ENCODE measurements at places on chromosomes 1 and 21.

GRCh38 chr1:57158604-57158998 is 192.8 kb upstream of the C8B start:
- peaks cover 10% of the 10 kb centered on the region for H3K27me3 ChIP-seq
- no peak for DNase-seq
- H3K27ac ChIP-seq, result no peak overlapping the region

DNA sequence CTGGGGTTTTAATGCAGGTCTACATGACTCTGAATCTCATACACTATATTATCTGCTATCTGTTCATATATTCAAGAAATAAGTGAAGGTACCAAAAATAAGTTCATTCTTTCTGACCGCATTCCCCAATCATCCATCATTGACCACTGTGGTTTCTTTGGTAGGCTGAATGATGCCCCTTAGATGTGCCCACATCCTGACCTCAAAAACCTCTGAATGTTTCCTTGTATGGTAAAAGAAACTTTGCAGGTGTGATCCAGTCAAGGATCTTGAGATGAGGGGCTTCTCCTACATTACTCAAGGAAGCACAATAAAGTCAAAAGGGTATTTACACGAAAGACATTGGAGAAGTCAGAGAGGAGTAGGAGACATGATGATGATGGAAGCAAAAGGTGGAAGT is 60.6 kb upstream of the LRRC8B start:
- H3K36me3 ChIP-seq, result no peaks in the 10 kb centered on the region
- H3K4me1 ChIP-seq, result no peaks in the 10 kb centered on the region
- no peaks in the 10 kb centered on the region for H3K27me3 ChIP-seq
- no peak overlapping the region for H3K4me3 ChIP-seq
- no peak overlapping the region for H3K27ac ChIP-seq

DNA sequence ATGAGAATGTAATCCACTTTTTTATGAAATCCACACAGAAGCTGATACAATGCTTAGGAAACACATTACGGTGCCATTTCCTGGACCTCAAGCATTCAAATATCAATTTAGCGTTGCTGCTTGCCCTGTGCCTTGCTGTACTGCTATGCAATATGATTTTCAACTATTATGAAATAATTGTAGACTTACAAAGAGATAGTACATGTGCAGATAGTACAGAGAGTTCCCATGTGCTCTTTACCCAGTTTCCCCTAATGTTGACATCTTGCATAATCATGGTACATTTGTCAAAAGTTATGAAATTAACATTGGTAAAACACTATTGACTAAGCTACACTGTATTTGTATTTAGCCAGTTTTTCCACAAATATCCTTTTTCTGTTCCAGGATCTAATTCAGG is 37.7 kb upstream of the PTBP2 start:
- H3K4me1 ChIP-seq, result no peaks in the 10 kb centered on the region
- peak overlapping the region; percentile 48 for H3K27ac ChIP-seq
- no peaks in the 10 kb centered on the region for H3K27me3 ChIP-seq
- H3K4me3 ChIP-seq, result no peak overlapping the region

- H3K4me1 ChIP-seq, result no peaks in the 10 kb centered on the region
- H3K4me3 ChIP-seq, result no peak overlapping the region
- no peak overlapping the region for H3K27ac ChIP-seq
- H3K36me3 ChIP-seq, result no peaks in the 10 kb centered on the region
- no peak for DNase-seq
- no peaks in the 10 kb centered on the region for H3K27me3 ChIP-seq
Measured at GRCh38 chr1:224237119-224237881, 54.3 kb downstream of the DEGS1 start.

- H3K27me3 ChIP-seq, result no peaks in the 10 kb centered on the region
- H3K4me3 ChIP-seq, result peak overlapping the region; percentile 51
- H3K4me1 ChIP-seq, result peaks cover 5% of the 10 kb centered on the region
- H3K36me3 ChIP-seq, result no peaks in the 10 kb centered on the region
Measured at GRCh38 chr1:181190364-181191035, 102.0 kb downstream of the IER5 start.

- DNase-seq, result no peak
- no peak overlapping the region for H3K27ac ChIP-seq
- H3K4me3 ChIP-seq, result no peak overlapping the region
- H3K27me3 ChIP-seq, result no peaks in the 10 kb centered on the region
Measured at GRCh38 chr1:56864430-56864829, 9.8 kb downstream of the C8A start.

GRCh38 chr1:31576201-31576669 is at the start of gene TINAGL1:
Gene TINAGL1, plus strand, starts transcription at chr1:31576515. Its CDS starts 634 bp downstream, at chr1:31577149.
- peak within 1 kb of the TSS; percentile 90 for H3K27ac ChIP-seq
- H3K36me3 ChIP-seq, result no peaks in the 10 kb centered on the region
- peaks cover 33% of the 10 kb centered on the region for H3K4me1 ChIP-seq
- DNase-seq, result no peak
- peak within 1 kb of the TSS; percentile 40 for H3K4me3 ChIP-seq

- H3K4me1 ChIP-seq, result peaks cover 39% of the 10 kb centered on the region
- peak overlapping the region; percentile 7 for H3K27ac ChIP-seq
- H3K36me3 ChIP-seq, result peaks cover 50% of the 10 kb centered on the region
- no peak for DNase-seq
- H3K27me3 ChIP-seq, result no peaks in the 10 kb centered on the region
Measured at GRCh38 chr1:11985851-11986250, 5.6 kb downstream of the MFN2 start.

DNA sequence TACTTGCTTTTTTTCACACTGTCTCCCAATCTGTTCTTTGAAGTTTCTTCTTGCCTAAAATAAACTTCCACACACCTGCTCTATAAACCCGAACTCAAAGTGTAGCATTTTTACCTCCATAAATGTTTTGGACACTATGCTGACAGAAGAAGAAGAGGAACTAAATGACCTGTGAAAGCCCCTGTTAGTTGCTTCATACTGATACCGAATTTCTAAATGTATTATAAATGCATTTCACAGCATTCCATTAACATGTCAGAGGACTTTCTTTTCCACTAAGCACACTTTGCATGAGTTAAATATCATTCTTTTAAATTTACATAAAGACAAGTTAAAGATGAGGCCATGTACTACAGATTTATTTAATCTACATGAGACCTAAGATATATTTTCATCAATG is 281.0 kb downstream of the SMYD3 start:
- no peak overlapping the region for H3K4me3 ChIP-seq
- H3K36me3 ChIP-seq, result no peaks in the 10 kb centered on the region
- DNase-seq, result no peak
- H3K27ac ChIP-seq, result no peak overlapping the region
- no peaks in the 10 kb centered on the region for H3K27me3 ChIP-seq
- H3K4me1 ChIP-seq, result no peaks in the 10 kb centered on the region

- no peak overlapping the region for H3K4me3 ChIP-seq
- no peaks in the 10 kb centered on the region for H3K36me3 ChIP-seq
- H3K27me3 ChIP-seq, result no peaks in the 10 kb centered on the region
- no peak for DNase-seq
Measured at GRCh38 chr1:69710484-69711189, 142.9 kb downstream of the LRRC7 start.

GRCh38 chr1:27117733-27118439 is 37.0 kb downstream of the SLC9A1 start:
- no peak overlapping the region for H3K4me3 ChIP-seq
- H3K27me3 ChIP-seq, result no peaks in the 10 kb centered on the region
- H3K36me3 ChIP-seq, result peaks cover 4% of the 10 kb centered on the region

DNA sequence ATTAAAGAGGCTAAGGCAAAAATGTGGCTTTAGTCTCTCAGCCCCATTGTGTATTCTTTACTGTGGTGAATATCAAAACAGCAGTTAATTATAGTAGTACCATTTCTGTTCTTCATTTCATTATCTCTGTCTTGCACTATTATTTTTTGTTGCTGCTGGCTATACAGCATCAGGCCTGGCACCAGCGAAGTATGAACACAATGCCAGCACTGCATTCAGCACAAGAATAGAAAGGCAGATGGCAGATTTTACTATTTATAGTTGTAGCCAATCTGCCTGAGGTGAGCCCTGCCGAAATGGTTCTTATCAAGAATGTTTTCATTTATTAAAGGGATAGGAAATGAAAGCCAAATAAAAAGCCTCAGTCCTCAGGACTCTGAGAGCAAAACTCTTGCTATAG is 72.1 kb downstream of the GPR52 start:
- no peaks in the 10 kb centered on the region for H3K36me3 ChIP-seq
- H3K4me1 ChIP-seq, result no peaks in the 10 kb centered on the region
- H3K27me3 ChIP-seq, result no peaks in the 10 kb centered on the region
- DNase-seq, result no peak

DNA sequence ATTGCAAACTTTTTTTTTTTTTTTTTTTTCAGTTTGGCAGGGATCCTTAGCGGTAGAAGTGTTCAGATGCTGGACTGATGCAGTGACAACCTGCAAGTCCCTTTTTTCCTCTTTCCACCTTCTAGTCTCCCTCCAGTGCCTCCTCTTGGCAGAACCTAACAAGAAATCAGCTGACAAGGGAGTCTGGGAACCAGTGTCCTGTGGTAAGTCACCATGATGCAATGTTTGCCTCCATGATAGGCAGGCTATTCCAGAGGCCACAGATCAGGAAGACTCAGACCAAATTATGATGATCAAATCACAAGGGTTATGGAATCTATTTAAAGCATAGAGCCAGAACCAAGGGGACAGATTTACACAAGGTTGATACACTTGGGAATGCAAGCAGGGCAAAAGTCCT is 3.0 kb upstream of the CD34 start:
- no peak for DNase-seq
- no peak overlapping the region for H3K4me3 ChIP-seq
- H3K27me3 ChIP-seq, result peaks cover 49% of the 10 kb centered on the region

DNA sequence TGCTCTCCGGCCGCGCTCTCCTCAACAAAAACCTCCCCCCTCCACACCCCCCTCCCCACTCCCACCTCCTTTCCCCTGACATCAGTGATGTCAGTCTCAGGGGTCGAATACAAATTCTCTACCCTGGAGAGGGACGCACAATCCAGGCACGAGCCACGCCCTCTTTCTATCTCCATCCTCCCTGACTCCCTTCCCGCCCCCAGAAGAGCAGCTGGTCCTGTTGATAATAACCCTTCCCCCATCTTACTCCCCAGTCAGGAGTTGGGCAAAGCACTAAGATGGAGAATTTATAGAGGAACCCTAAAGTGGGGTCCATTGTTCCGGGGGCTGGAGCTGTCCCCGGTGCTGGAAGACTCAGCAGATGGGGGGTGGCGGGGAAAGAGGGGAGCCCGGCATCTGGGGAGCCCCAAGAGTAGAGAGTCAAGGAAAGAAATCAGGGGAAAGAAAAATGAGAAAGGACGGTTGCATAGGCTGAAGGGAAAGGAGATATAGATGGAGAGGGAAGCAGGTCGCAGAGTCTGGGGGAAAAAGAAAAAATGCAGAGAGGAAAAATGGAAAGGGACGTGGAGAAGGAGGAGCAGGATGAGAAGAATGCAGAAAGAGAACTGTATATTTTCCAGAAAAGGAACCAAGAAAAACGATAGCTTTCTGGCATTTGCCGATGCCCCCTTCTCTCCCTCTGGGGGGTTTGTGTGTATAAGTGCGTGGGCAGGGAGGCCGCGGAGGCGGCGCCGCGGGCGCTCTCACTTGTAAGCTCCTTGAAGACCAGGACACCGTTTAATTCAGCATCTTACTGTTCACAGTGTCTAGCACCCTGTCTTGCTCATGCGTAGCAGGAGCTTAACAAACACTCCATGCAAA is at the start of gene CELF3:
CELF3 (minus strand) TSS at position 33 of the 861 bp plus-strand sequence. CDS start 783 bp downstream, outside the sequence.
- H3K36me3 ChIP-seq, result no peaks in the 10 kb centered on the region
- H3K27me3 ChIP-seq, result no peaks in the 10 kb centered on the region
- H3K4me1 ChIP-seq, result peaks cover 12% of the 10 kb centered on the region
- H3K4me3 ChIP-seq, result no peak within 1 kb of the TSS
- no peak for DNase-seq

- no peak overlapping the region for H3K4me3 ChIP-seq
- peaks cover 17% of the 10 kb centered on the region for H3K4me1 ChIP-seq
- H3K27me3 ChIP-seq, result no peaks in the 10 kb centered on the region
- no peak for DNase-seq
- H3K36me3 ChIP-seq, result no peaks in the 10 kb centered on the region
Measured at GRCh38 chr1:6517435-6517851, 26.0 kb upstream of the PLEKHG5 start.

- no peak for DNase-seq
- H3K27ac ChIP-seq, result no peak overlapping the region
- H3K4me1 ChIP-seq, result peaks cover 6% of the 10 kb centered on the region
- H3K4me3 ChIP-seq, result no peak overlapping the region
Measured at GRCh38 chr21:31665397-31665796, 5.9 kb downstream of the SOD1 start.

Measured in esophagus squamous epithelium (tissue), 5 donors.